SHP77 (cell line): ENCODE measurements at places on chromosomes 2 and 18.

DNA sequence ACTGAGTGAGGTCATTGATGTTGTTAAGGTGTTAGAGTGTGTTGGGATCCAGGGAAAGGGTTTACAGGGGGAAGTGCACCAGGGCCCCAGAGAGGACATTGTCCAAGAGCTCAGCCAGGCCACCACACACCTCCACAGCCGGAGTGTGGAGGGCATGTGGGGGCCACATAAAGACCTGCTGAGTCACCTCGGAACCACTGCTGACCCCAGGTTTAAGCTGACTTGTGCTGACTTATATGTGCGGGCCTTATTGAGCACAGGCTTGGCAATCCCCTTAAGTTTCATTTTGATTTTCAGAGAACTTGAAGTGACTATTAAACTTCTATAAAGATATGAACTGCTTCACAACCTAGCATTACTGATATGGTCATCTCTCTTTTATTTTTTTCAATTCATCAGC, 166.2 kb upstream of the MAP3K20 start:
- no peak for DNase-seq

DNA sequence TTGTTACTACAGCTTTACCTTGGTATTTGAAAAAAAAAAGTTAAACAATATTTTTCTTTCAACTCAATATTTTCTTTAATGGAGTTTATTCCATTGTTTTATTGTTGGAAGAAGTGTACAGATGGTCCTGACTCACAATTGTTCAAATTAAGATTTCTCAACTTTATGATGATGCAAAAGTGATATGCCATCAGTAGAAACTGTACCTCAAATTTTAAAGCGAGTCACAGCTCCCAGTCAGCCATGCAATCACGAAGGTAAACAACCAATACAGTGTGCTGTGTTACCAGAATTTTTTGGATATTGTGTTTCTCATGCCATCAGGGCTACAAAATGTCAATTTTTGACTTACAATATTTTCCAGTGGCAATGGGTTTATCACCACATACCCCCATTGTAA, 54.0 kb upstream of the COL5A2 start:
- no peak for DNase-seq

DNA sequence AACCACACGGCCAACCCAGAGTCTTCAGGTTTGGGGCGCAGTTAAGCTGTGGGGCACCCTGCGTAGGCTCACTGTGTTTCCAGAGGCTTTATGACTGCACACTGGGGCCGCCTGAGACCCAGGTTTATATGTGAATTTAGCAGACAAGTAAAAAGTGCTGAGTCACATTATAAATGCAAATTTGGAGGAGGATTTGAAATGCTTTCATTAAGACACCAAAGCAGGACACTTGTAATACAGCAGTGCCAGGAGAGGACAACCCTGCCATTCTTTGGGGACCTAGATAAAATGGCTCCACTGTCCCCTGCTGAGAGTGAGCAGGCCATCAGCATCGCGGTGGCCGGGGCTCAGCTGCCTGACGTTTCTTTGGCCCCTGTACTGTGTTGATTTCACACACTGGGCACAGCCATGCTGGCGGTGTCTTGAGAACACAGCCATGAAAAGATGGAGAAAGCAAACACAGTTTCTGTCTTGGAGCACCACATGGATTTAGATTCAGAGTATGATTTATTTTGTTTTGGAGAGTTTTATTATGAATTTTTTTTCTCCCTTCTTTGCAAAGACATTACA, 10.2 kb downstream of the ACKR3 start:
- DNase-seq: no peak

DNA sequence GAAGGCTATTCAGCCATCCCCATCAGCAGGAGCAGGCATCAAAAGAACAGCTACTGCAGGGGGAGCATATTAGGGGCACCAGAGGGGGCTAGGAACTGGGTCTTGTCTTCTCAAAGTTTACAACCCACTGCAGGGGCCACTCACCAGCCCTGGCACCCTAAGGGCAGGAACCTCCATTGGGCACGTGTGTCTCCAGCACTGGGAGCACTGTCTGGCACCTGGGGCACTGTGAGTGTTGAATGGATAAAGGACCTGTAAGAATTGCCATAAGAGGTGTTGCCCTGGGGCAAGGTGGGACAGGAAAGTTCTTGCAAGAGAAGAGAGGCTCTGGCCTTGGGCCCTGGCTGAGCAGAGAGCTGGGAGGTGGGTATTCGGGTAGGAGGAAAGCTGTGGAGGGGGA, 1.4 kb upstream of the STEAP3 start:
- no peak for DNase-seq

GRCh38 chr2:240340361-240340761, 95.1 kb upstream of the GPC1 start:
- DNase-seq: no peak

DNA sequence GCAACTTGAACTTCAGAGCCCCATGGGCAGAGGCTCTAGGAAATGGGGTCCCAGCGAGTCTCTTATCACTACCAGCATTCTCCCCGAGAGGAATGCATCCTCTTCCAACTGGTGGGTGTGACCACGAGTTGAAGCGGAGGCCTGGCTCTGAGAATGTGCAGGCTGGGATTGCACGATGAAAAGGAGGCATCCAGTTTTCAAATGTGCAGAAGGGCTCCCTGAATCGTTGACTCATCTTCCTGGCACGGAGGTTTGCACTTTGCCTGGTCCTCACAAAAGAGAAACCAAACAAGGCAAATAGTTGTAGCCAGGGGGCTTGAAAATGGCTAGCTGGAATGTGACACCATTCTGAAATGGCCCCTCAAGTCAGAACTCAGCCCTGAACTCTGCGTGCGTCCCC, 216.7 kb downstream of the GLI2 start:
- DNase-seq: no peak

- no peak for DNase-seq
These were observed 18.6 kb downstream of the ADNP2 start for GRCh38 chr18:80127635-80128034.

DNA sequence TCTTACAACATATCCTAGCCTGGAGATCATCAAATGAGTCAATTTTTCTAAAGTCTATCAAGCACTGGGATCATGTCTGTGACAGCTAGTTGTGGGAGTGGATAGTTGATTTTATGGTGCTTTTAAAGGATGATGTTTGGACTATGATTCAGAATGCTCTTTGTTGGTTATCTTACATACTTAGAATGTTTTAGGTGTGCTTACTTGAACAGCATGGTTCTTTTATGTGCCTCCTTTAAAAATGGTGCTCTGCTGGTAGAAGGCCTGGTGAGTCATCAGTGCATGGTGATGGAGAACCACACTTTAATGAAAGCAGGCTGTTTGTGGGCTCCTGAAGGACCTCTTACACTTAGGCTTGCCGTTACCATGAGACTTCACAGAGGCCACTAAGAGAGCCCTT, 682.7 kb upstream of the FANCL start:
- DNase-seq: no peak

- DNase-seq: peak; percentile 70
These were observed 90.0 kb upstream of the PPP1CB start for GRCh38 chr2:28661589-28662001.

GRCh38 chr2:165636959-165637358, 157.1 kb downstream of the GALNT3 start:
- DNase-seq: no peak

DNA sequence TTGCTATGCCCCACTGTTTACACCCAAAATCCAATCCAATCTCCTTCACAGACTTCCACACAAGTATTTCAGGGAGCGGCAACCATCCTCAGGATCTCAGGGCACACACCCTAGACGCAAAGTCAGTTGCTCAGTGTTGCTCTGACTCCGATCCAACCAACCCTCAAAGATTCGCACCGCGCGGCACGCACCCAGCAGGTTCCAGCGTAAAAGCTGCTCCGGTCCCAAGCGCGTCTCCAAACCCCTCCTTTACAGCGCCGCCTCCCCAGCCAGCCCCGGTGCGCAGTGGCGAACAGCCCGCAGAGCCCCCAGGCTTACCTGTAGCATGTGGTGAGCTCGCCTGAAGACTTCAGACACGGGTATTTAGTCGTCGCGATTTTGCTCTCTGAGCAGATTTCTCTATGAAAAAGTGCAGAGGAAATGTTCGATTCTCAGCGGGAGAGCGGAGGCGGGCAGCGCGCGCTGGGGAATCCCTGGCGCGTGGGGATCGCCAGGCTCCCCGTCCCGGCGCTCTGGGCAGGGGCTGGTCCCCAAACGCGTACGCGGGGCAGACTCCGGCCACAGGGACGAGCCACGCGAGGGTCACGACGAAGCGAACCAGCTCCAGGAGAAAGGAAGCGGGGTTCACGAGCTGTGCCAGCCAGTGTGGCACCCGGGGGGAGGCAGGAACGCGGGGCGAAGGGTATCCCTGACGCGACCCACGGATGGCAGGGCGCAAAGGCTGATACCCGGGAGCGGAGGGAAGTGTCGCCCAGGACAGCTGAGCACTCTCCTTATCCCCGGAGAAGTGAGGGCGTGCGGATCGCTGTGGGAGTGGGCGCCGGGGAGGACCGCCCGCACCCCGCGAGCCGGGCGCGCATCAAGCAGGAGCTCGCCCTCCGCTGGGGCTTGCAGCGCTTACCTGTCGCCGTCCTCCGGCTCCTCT, 650 bp downstream of the CCBE1 start:
- no peak for DNase-seq

GRCh38 chr2:8225266-8225665, 456.6 kb upstream of the ID2 start:
- no peak for DNase-seq

DNA sequence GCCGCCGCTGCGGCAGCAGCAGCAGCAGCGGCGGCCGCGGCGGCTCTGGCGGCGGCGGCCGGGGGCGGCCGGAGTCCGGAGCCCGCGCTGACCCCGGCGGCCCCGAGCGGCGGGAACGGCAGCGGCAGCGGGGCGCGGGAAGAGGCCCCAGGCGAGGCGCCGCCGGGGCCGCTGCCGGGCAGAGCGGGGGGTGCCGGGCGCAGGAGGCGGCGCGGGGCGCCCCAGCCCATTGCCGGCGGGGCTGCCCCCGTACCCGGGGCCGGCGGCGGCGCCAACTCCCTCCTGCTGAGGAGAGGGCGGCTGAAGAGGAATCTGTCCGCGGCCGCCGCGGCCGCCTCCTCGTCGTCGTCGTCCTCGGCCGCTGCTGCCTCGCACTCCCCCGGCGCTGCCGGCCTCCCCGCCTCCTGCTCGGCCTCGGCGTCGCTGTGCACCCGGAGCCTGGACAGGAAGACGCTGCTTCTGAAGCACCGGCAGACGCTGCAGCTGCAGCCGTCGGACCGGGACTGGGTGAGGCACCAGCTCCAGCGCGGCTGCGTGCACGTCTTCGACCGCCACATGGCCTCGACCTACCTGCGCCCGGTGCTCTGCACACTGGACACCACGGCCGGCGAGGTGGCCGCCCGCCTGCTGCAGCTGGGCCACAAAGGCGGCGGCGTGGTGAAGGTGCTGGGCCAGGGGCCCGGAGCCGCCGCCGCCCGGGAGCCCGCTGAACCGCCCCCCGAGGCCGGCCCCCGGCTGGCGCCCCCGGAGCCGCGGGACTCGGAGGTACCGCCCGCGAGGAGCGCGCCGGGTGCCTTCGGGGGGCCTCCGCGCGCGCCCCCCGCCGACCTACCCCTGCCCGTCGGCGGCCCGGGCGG, 646 bp downstream of the PHLPP1 start:
- DNase-seq: peak; percentile 43

GRCh38 chr2:178380763-178381162, 70.2 kb downstream of the PRKRA start:
- no peak for DNase-seq

- no peak for DNase-seq
These were observed 608.7 kb upstream of the REG3G start for GRCh38 chr2:78416625-78417300.

- no peak for DNase-seq
These were observed 23.1 kb upstream of the RBMS1 start for GRCh38 chr2:160516547-160517365.

DNA sequence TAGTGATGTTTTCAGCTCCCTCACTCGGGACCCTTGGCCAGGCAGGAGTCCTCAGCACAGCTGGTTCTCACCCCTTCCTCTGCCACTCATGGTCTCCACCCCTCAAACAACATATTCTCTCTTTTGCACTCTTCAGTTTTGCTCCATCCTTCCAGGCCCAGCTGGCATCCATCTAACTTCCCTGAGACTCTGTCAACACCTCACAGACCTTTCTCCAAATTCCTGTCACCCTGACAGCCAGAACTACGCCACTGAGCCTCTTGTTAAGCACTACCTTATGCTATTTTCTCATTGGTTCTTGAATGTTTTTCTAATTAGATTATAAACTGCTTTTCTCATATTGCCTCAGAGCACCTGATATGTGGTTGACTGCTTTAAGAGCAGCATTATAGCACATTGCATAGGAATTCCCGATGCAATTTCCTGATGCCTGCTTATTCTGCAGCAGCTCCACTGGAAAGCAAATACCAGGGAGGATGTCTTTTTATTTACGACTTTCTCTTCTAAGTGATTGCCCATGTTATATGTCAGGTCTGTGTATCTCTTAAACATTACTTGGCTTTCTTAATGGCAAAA, 12.4 kb upstream of the INO80C start:
- DNase-seq: no peak

- no peak for DNase-seq
These were observed 167.5 kb upstream of the ITGA4 start for GRCh38 chr2:181289698-181290097.

GRCh38 chr18:29652797-29653196, 1389.7 kb downstream of the DSC3 start:
- DNase-seq: no peak

DNA sequence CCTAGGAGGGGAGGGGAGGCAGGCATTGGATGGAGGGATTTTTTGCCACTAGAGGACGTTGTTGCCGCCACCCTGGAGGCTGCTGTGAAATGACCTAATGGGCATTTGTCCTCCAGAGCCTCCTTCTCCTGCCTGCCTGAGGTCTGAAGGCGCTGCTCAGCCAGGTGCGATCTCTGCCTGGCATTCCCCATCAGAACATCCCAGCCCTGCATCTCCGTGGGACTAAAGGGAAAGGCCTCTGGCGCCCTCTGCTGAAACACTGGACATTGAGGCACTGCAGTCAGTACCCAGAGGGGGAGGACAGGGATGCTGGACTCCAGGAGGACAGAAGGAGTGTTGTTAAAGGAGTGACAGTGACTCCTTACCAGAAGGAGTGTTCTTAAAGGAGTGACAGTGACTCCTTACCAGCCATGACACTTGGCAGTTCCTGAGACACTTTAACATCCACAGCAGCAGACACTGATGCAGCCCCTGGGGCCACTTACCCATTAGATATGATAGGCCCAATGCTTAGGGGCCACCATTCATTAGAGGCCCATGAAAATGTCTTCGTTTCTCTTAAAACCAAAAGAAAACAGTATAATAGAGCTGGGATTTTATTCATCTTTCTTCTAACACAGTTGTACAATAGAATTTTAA, 17.0 kb downstream of the THNSL2 start:
- DNase-seq: peak; percentile 68

GRCh38 chr2:120632796-120633646, 102.6 kb upstream of the GLI2 start:
- DNase-seq: peak; percentile 37
